Stimulated activated CD4-positive, alpha-beta T cell treated with anti-CD3 and anti-CD28 coated beads, Interleukin-12 subunit alpha, Interleukin-12 subunit beta, amount 100 ng/mL, for 48 hours (primary cell): ENCODE measurements at places on chromosomes 11 and 22.

DNA sequence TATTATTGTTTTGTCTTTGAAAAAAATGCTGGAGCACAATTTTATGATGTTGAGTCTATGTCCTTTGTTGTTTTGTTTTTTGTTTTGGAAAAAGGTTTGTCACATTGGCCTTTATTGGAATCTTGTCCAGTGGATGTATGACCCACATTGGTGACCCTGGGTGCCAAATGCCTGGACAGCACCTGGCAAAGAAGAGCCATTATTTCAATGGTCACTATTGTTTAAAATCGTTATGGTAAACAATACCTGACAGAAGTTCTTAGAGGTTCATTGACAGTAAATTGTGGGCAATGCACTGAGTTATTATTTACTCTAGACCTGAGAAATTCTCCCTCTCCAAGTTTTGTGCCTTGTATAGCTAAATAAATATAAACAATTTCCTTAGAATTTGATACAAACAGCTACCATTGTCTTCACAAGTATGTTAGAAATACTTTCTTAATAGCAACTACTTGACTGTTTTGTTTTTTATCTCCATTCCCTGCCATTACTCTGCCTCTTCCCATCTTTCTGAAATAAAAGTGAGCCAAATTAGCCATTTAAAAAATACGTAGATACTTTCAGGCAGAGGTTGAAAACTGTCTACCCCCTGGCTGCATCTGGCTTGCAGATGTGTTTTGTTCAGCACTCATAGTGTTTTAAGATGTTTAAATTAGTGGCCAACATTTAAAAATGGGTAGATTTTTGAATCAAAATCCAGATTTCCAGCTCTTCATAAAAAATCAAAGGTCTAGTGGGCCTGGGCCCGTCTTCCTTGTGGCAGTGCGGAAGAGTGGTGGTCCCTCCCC, 39.9 kb downstream of the BMAL1 start:
- DNase-seq = no peak

- peak; percentile 81 for DNase-seq
Measured at GRCh38 chr11:66068154-66068821, 1.8 kb upstream of the PACS1 start.

- DNase-seq = no peak
Measured at GRCh38 chr11:104343578-104343977, 179.6 kb upstream of the PDGFD start.

DNA sequence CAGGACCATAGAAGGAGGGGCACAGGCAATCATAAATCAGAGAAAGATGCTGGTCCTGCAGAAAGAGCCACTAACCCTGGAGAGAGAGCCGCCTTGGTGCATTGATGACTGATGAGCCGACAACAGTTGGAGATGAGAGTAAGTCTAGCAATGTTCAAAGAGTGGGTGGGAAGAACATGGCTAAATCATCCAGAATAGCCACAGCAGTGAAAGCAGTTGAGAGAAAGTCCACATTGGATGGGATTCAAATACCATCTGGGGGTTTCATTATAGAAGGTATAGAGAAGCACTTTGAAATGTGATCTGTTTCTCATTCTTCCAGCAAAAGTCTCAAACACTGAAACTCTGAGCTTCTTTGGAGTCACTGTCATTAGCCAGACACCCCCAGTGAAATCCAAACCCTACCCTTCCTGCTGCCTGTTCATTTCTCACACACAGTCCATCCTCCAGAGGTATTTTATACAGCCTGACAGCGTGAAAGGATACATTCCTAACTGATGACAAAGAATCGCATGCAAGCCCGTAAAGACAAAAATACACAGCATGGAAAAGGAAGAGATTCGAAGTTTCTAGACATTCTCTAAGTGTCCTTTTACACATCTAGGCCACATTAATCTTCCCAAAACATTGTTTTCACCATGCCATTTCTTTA, 303.1 kb upstream of the MPPED2 start:
- DNase-seq = no peak

GRCh38 chr11:19632499-19632834, 80.2 kb upstream of the NAV2 start:
- DNase-seq = no peak
